Activated T-helper 9 cell treated with anti-CD3 and anti-CD28 coated beads, Interleukin-2, amount 50 U/mL, for 16 hours (primary cell): ENCODE measurements at places on chromosomes 5 and 9.

GRCh38 chr5:61333954-61334867, 2.2 kb downstream of the ZSWIM6 start:
- DNase-seq: no peak

- DNase-seq: no peak
These were observed 67.3 kb downstream of the GALNT12 start for GRCh38 chr9:98874721-98875255.

- no peak for DNase-seq
These were observed 227.9 kb downstream of the BNC2 start for GRCh38 chr9:16642421-16643109.

DNA sequence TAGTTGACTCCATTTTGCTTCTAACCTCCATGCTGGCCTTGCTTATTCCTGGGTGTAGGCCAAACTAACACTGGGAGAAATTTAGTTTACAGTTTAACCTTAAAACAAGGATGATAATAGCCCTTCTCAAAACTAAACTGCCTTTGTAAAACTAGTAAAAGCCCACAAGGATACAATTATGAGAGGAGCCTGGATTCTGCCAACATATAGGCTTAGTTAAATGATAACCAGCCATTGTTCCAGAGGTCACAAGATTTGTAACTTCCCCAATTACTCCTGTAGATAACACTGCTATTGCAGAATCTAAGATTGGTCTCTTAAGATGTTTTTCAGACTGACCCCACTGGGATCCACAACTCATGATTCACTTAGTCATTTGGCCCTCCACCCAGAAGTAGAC, 2300.3 kb upstream of the C9orf72 start:
- DNase-seq: no peak

DNA sequence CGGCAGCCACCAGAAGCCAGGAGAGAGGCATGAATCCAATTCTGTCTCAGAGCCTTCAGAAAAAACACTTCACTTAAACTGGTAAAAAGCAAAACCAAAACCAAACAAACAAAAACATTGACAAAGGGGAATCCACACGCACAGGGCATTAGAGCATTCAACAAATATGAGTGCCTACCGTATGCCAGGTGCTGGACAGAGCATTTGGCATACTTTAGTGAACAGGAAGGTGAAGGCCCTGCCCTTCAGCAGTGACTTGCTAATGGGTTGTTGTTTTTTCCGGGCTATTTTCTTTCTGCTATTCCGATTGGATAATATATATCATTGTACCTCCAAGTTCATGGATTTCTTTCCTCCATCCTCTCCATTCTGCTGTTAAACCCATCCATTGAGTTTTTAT, 71.7 kb upstream of the RUFY1 start:
- DNase-seq: no peak

DNA sequence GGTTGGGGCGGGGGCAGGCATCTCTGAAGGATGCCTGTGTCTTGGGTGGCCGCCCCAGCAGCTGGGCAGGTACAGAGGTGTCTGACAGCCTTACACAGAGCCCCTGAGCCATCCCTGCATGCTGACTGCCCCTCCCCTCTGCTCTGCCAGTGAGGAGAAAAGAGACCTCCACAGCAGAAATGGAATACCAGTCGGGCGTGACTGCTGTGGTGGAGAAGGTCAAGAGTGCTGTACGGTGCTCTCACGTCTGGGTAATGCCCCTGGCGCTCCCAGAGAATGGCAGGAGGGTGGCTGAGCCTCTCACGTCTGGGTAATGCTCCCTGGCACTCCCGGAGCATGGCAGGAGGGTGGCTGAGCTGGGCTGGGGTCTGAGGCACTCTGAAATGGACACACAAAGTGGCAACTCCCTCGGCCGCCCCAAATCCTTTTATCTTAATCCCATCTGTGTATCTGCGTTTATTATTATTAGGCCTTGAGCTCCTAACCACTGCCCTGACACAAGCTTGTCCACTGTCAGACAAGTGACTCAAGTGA, 2.5 kb upstream of the RABL6 start:
- no peak for DNase-seq

DNA sequence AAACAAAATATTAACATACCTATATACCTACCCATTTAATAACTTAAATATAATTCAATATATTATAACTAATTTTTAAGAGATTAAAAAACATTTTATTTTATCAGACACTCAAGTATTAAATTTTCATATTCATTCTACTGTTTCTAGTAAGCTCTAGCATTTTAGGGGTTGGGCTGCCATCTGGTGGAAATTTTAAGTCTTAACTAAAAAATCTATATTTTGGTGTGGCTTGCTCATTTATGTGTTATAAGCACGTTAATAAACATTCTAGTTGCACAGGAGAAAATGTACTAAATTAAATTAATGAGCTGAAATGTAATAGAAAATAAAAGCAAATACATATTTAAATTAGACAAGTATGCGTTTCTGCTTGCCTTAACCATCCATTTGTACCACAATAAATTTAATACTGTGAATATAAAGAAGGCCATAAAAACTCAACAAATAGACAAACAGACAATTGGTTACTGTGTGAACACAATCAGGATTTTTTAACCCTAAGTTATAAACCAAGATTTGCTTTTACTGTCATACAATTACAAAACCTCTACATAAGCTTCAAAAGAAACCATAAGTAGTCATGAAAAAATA, 1728.3 kb upstream of the CDH9 start:
- DNase-seq: no peak

DNA sequence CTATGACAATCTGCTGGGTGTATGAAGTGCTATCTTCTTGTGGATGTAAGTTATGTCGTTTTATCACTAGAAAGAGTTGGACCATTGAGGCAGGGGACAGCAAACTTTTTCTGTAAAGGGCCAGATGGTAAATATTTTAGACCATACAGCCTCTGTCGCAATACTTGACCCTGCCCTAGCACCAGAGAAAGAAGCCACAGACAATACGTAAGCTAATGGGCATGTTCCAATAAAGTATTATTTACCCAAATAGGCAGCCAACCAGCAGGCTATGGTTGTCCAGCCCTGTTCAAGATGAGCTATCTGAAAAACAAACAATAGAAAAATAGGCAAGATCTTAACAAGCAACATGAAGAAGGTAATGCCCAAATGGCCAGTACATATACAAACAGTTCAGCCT, 36.4 kb downstream of the MTX3 start:
- no peak for DNase-seq

- no peak for DNase-seq
These were observed 14.7 kb upstream of the MED27 start for GRCh38 chr9:132094314-132094791.

- DNase-seq: no peak
These were observed 3.7 kb upstream of the NRARP start for GRCh38 chr9:137305798-137306065.

GRCh38 chr5:15601274-15601673, 101.3 kb downstream of the FBXL7 start:
- DNase-seq: no peak

GRCh38 chr9:99220011-99220410, 1.7 kb downstream of the ALG2 start:
- no peak for DNase-seq

DNA sequence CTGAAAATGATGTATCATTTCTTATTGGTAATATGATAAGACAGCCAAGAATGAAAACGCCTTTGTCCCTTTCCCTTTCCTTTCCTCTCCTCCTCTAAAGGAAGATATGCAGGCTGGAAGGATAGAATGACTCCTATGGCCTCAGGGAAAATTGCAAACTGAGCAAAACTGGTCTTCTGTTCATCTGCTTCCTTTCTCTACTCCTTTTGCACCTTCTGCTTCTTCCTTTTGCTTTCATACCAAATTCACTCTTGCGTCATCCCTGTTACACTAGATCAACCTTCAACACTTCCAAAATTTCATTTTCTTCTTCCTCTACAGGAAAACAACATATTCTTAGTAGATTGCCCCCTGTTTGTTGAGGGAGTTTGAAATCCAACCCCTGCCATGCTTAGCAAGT, 234.1 kb downstream of the ADAMTS6 start:
- no peak for DNase-seq

DNA sequence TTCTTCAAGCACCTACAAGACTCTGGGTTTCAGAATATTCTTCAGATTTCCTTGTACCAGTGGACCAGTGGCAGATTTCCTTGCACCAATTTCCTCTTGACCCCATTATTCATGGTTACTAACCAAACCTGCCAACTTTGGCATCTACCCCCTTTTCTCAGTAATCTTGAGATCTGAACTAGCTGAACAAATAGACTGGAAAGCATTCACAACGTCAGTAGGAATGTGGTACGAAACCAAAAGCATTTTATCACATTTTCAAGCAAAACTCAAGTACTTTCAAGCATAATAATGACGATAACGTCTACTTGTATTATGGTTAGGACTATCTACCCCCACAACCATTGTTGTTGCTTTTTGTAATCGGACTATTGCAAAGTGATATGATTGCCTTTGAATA, 1217.3 kb downstream of the PTPRD start:
- DNase-seq: no peak

GRCh38 chr5:180868960-180869359, 7.9 kb upstream of the ZFP62 start:
- DNase-seq: peak; percentile 31

DNA sequence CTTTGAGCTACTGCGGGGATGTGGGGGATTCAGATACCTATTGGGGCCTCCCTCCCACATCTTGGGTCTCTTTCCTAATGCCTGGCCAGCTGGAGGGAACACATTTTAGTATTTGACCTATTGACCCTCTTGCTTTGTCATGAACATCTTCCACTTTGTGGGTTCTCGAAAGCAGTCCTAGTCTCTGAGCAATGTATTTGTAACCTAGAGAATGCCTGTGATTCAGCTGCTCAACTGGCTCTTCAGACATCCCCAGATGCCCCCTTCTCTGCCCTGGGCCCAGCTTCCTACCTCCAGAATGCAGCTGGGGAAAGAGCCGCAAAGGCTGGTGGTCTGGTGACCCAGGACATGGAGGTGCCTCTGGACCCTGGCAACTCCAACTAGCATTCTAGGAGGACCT, 32.2 kb downstream of the APTX start:
- DNase-seq: no peak

DNA sequence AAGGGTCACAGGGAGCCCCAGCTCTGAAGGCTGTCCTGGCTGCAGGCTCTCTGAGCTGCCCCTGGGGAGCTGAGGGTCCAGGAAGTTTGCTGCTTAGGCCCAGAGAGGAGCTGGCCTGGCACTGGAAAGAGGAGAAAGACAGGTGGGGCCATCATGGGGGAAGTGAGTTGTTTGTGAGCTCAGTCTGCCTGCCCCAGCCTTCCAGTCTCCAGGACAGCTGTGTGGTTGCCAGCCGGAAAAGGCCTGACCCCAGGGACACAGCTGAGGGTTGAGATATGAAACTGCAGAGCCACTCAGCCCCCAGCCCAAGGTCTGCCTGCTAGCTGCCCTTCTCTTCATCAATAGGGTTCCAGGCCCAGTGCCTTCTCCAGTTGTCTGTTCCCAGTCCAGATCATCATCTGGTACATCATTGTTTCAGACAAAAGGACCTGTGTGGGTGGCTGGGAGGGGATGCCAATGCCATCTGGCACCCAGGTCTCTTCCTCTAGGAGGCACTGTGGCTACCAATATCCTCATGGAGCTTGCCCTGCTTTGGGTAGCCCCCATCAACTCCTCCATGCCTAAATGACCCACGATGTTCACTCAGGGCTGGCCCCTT, 4.3 kb upstream of the DDX41 start:
- DNase-seq: no peak

DNA sequence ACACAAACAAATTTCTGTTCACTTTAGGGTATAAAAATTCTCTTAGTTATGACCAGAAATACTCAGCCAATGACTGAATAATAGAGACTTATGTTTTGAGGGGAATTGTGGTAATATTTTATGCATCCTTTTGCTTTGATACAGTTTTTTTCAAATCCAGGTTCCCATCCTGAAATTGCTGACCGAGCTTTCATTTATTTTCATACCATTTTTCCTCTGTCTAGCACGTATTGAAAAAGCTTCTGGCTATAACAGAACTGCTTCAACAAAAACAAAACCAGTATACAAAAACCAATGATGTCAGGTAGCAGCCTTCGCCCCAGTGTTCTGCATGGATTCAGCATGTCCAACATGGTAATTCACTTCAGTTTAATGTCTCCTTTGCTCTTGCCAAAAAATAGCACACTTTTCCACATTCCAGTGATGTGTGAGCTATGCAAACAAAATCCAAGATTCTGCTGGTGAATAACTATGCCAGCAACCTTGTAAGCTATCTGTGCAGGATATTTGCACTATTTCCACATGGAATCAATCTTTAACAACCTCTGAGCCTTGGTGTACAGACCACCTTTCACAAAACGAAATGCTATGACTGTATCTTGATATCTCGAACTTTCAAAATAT, 22.0 kb downstream of the CCNH start:
- DNase-seq: no peak

DNA sequence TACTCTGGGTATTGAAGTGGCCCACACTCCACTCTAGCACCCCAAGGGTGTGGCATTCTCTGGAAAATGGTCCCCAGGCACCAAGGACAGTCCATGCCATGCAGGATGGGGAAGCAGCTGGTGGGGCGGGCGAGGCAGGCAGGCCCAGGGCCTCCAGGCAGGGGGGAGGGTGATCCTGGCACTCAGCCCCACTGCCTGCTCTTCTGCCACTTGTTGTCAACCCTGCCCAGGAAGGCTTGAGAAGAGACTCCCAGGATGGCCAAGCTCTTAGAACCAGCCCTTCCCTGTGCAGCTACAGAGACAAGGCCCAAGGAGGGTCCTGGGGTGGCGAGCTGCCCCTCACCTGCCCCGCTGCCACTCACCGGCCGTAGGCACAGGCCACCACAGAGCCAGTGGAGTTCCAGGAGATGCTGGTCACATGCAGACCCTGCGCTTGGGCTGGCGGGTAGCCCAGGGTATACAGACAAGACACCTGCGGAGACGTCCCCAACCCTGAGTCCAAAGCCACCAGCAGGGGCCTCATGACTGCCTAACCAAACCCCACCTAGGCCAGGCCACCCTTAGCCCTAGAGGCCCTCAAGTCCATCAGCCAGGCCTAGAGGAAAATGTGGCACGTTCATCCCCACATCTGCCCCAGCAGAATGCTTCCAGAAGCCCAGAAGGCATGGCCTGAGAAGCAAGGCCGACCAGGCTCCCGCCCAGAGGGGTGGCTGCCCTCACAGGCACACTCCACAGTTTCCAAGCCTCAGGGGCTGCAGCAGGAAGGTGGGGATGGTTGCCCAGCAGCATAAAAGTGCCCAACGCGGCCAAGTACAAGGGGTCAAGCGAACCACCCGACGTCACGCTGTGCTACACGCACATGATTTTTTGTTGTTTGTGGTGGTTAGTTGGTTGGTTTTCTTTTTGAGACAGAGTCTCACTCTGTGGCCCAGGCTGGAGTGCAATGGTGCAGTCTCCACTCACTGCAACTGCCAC, 19.8 kb downstream of the DYNC2I2 start:
- DNase-seq: no peak

- DNase-seq: no peak
These were observed 48.9 kb downstream of the AHRR start for GRCh38 chr5:370311-370958.
